ENCODE measurements at places on chromosomes 2 and 18.
A peak's percentile ranks its signal among the peaks of the same experiment; 100 is the strongest.

DNA sequence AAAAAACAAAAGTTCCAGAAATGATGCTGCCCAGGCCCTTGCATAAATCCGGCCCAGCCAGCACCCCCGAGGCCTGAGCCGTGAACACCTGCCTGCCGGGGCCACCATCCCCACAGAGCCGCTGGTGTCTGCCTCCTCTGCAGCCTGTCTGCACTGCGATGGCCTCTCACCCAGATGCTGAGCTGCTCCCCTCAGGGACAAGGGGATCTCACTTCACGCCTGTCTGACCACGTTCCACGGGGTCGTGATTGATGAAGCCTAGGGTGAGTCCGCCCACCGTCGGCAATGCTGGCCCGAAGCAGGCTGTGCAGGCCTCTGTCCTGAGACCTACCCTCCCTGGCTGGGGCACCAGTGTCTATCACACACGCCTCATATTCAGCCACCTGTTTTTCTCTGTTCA is 444.2 kb downstream of the EIPR1 start:
- H3K4me1 ChIP-seq: no peaks in the 10 kb centered on the region
- no peak overlapping the region for H3K27ac ChIP-seq
- DNase-seq: no peak
- no peak overlapping the region for H3K4me3 ChIP-seq
- 0 out of 2 replicates have a peak, but pooled peaks cover 8% of the 10 kb centered on the region for H3K27me3 ChIP-seq

GRCh38 chr2:229660951-229661350 is 53.4 kb downstream of the DNER start:
- peak overlapping the region; percentile 89 for H3K27ac ChIP-seq
- H3K27me3 ChIP-seq: no peaks in the 10 kb centered on the region

- H3K36me3 ChIP-seq: no peaks in the 10 kb centered on the region
- H3K27ac ChIP-seq: no peak overlapping the region
- DNase-seq: peak; percentile 70
Measured at GRCh38 chr2:138922973-138923563, 142.9 kb upstream of the NXPH2 start.

DNA sequence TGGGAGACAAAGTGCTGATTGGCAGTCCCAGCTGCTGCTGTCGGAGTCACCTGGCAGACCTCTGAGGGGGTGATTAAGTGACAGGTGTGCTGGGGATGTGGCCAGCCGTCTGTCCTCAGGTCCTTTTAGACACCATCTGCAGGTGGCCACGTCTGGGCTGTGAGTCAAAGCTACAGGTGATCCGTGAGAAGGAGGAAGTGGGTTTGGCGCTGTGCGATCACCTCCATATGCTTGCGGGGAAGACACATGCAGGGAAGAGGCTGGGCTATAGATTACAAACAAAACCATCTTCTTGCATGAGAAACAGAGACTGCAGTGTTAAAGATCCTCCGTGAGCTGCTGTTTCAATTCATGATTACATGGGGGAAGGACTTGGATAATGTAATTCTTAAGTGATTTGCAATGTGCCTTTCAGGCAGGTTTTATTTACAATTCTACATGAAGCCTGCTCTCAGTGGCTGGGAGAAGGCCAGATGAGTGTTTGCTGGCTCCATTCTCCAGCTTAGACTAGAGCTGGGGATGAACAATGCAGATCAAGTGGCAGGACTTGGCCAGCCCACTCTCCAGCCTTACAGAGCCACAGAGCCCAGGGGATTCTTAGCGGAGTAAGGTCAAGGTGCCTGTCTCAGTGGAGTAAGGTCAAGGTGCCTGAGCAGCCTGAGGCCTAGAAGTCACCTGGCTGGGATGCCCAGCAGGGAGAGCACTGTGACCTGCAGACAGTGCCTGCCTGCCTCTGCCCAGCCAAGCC is 87.8 kb downstream of the LYPD1 start:
- peak; percentile 54 for DNase-seq
- H3K4me3 ChIP-seq: no peak overlapping the region
- H3K4me1 ChIP-seq: peaks cover 10% of the 10 kb centered on the region
- no peaks in the 10 kb centered on the region for H3K36me3 ChIP-seq
- H3K27ac ChIP-seq: no peak overlapping the region

- no peak overlapping the region for H3K4me3 ChIP-seq
- DNase-seq: no peak
- H3K36me3 ChIP-seq: no peaks in the 10 kb centered on the region
- peaks cover 20% of the 10 kb centered on the region for H3K4me1 ChIP-seq
- no peaks in the 10 kb centered on the region for H3K27me3 ChIP-seq
- peak overlapping the region; percentile 33 for H3K27ac ChIP-seq
Measured at GRCh38 chr18:22427822-22428549, 10.3 kb upstream of the CTAGE1 start.

GRCh38 chr2:232292395-232293154 is 86.0 kb upstream of the ALPP start:
- H3K27me3 ChIP-seq: no peaks in the 10 kb centered on the region
- no peak overlapping the region for H3K27ac ChIP-seq
- no peaks in the 10 kb centered on the region for H3K4me1 ChIP-seq
- H3K36me3 ChIP-seq: no peaks in the 10 kb centered on the region
- DNase-seq: peak; percentile 68
- no peak overlapping the region for H3K4me3 ChIP-seq

- no peak overlapping the region for H3K4me3 ChIP-seq
- no peaks in the 10 kb centered on the region for H3K36me3 ChIP-seq
- no peak overlapping the region for H3K27ac ChIP-seq
Measured at GRCh38 chr18:61731178-61731577, 161.6 kb downstream of the RNF152 start.

- no peak overlapping the region for H3K27ac ChIP-seq
- no peaks in the 10 kb centered on the region for H3K36me3 ChIP-seq
- H3K4me3 ChIP-seq: no peak overlapping the region
- no peaks in the 10 kb centered on the region for H3K4me1 ChIP-seq
Measured at GRCh38 chr2:67896076-67896475, 166.7 kb downstream of the C1D start.

All from PC-3 (cell line).